ENCODE measurements at places on chromosomes 11 and 22. TPM values are rescaled to one million over a fixed set of nuclear protein-coding genes. Genes with fewer than 3 reads are reported as not detected.

The HEPHL1 gene
- not detected for total RNA-seq

The OR4D11 gene
- not detected for total RNA-seq

The SPECC1L gene
- total RNA-seq = 16.5 TPM

The OR5B21 gene
- not detected for total RNA-seq

The CDC45 gene
- total RNA-seq = 24.5 TPM

The PANX3 gene
- not detected for total RNA-seq

The TRIM51 gene
- total RNA-seq = not detected

The FGF4 gene
- not detected for total RNA-seq

The BTG4 gene
- total RNA-seq = 0.10 TPM

The RIMBP3C gene
- 0.13 TPM for total RNA-seq

The IGLL5 gene
- total RNA-seq = not detected

The KCNJ1 gene
- total RNA-seq = not detected

The GGT5 gene
- 4.0 TPM for total RNA-seq

The TTC36 gene
- not detected for total RNA-seq

The CDHR5 gene
- not detected for total RNA-seq

The SCGB1D1 gene
- total RNA-seq = not detected

The SPINDOC gene
- total RNA-seq = 47.9 TPM

The ANO1 gene
- 3.6 TPM for total RNA-seq

The DNHD1 gene
- 2.5 TPM for total RNA-seq

The KDM4E gene
- not detected for total RNA-seq

The OR8B8 gene
- total RNA-seq = not detected

The KRTAP5-11 gene
- total RNA-seq = not detected

The CHRM4 gene
- total RNA-seq = 0.55 TPM

The TRIM6 gene
- total RNA-seq = 8.5 TPM

The LRRC55 gene
- total RNA-seq = not detected

The ANGPTL5 gene
- total RNA-seq = 0.14 TPM

The CHST1 gene
- 1.3 TPM for total RNA-seq

The CRYBB2 gene
- not detected for total RNA-seq

The SCN2B gene
- total RNA-seq = not detected

The TBX10 gene
- not detected for total RNA-seq

The APOBEC3B gene
- 28.4 TPM for total RNA-seq

The SVIP gene
- total RNA-seq = 13.1 TPM

The SHISA8 gene
- total RNA-seq = 0.20 TPM

The OR10A2 gene
- total RNA-seq = not detected

The SEPTIN5 gene
- total RNA-seq = 8.3 TPM

Measured in A549 treated with Hydrocortisone at 1 μM for 4 hours (cell line).